Stimulated activated CD8-positive, alpha-beta memory T cell treated with anti-CD3 and anti-CD28 coated beads, Interleukin-4, amount 100 ng/mL, for 4 hours (primary cell): ENCODE measurements at places on chromosomes 1 and 21.

DNA sequence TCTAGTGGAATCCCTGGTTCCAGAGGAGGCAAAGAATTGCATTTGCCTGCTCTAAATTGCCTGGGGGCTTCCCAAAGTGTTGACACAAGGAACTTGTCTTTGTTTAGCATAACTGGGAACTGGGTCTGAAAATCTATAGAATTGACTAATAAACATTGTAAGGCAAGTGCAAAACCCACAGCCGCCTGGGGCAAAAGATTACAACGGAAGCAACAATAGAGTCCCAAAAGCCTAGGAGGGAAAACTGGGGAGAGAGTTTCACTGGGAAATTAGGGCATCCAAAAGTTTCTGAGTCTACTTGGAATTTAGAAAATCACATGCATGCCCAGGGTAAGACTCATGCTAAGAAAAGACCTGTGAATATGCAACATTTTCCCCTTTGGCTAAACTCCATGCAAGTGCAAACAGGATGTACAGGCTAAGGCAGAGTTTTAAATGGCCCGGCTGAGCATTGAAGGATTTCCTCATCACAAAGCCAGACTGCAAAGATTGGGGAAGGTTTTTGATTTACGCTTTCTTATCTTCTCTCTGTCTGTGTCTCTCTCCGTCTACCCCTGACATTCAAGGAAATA lies 725.3 kb upstream of the NCAM2 start:
- no peak for DNase-seq

GRCh38 chr1:147821883-147822282 lies 61.5 kb upstream of the GJA5 start:
- DNase-seq = no peak

DNA sequence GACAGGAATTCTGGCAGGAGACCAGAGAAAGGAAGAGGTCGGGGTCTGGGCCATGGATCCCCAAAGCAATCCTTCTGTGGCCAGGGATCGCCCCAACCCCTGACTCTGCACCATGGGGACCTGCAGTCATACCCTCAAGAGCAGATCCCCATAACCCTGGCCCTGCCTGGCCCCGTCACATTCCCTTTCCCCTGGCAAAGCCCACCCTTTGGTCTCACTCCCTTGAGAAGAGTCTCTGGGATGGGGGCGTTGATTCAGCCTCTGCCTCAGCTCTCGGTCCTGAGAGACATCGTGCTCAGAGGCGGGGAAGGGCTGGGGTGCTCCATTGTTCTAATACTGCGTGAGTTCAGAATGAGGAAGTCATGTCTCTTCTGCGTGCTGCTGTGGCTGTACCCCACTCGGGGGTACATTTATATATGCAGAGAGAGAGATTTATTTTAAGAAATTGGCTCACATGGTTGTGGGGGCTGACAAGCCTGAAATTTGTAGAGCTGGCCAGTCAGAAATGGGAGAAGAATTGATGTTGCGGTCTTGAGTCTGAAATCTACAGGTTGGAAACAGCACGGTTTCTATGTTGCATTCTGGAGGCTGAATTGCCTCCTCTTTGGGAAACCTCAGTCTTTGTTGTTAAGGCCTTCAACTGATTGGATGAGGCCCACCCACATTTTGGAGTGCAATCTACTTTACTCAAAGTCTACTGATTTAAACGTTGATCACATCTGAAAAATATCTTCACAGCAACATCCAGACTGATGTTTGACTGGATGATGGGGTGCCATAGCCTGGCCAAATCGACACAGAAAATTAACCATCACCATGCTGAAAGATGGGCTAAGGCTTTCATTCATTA lies 4.2 kb upstream of the PADI2 start:
- no peak for DNase-seq

- DNase-seq = no peak
These were observed 2.0 kb upstream of the NCMAP start for GRCh38 chr1:24553931-24554330.

DNA sequence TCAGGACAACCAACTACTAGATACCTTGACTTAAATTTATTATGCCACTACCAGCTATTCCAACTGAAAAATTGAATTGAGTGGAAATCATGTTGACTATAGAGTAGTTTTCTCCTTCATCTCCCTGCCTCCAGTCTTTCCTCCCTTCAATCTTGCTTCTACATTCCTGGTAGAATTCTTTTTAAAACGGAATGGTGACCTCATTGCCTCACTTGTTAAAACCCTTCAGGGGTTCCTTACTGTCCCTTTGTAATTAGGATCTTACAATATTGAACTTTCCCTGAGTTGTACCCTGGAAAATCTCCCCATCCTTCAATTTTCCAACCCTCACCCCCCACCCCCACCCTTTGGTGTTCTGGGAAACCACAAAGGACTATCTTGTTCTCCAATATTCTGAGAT lies 82.8 kb upstream of the ZNF326 start:
- no peak for DNase-seq

- no peak for DNase-seq
These were observed 164.6 kb upstream of the GJB5 start for GRCh38 chr1:34590211-34590623.

DNA sequence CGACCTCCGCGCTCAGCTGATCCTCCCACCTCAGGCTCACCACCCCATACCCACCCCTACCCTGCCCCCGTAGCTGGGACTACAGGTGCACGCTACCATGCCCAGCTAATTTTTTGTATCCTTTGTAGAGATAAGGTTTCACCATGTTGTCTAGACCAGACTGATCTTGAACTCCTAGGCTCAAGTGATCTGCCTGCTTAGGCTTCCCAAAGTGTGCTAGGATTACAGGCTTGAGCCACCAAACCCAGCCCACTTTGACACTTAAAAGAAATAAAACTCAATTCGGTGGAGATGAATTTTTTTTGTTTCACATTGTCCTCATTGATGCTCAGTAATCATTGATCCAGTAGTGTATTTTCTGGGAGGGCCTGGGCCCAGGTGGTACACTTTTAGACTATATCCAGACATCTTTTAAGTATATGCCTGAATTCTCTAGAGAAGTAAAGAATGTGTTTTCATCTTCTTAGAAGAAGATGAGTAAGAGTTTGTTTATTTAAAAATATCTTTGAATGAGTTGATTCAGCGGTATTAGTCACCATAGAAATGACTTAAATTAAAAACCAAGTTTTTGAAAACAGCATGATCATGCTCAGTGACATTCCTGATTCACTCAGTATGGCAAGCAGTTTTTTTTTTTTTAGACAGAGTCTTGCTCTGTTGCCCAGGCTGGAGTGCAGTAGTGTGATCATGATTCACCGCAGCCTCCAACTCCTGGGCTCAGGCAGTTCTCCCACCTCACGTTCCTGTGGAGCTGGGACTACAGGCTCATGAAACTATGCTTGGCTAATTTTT lies 57.8 kb downstream of the EPB41 start:
- DNase-seq = no peak
